ENCODE measurements at places on chromosomes 11 and 22.

- no peak for DNase-seq
Observed at GRCh38 chr22:44462246-44463010, 35.6 kb downstream of the RTL6 start.

GRCh38 chr22:45785458-45785857, 113.8 kb downstream of the ATXN10 start:
- no peak for DNase-seq

DNA sequence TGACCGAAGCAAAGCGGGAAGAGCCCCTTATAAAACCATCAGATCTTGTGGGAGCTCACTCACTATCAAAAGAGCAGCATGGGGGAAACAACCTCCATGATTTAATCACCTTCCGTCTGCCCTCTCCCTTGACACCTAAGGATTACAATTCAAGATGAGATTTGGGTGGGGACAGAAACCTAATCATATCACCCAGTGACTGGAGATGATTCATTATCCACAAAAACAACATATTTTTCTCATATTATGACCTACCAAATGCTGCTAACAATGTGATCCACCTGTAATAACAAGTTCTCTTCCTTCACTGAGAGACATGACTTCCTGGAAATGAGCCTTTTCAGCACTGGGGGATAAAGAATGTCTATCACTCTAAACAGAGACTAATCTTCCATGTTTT, 23.4 kb upstream of the HEPHL1 start:
- no peak for DNase-seq

GRCh38 chr22:21000207-21000986, 1.5 kb downstream of the THAP7 start:
- no peak for DNase-seq

DNA sequence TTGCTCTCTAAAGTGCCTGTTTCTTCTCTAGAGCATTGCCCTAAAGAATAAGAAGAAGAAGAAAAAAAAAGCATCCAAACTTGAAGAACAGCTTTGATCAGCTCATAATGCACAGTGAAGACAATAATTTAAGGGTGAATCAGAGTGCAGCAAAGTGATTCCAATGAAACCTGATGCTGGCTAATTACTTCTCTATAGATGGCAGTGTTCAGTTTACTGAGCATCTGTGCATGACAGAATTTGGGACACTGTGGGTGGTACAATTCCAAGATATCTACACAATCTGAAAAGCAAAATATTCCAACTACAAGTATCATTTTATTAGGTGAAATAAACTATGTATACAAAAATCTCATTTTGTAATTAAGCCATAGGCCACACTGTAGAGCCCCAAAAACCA, 450.5 kb upstream of the CCDC90B start:
- no peak for DNase-seq

GRCh38 chr11:35166369-35167360, 27.7 kb downstream of the CD44 start:
- DNase-seq, result no peak

DNA sequence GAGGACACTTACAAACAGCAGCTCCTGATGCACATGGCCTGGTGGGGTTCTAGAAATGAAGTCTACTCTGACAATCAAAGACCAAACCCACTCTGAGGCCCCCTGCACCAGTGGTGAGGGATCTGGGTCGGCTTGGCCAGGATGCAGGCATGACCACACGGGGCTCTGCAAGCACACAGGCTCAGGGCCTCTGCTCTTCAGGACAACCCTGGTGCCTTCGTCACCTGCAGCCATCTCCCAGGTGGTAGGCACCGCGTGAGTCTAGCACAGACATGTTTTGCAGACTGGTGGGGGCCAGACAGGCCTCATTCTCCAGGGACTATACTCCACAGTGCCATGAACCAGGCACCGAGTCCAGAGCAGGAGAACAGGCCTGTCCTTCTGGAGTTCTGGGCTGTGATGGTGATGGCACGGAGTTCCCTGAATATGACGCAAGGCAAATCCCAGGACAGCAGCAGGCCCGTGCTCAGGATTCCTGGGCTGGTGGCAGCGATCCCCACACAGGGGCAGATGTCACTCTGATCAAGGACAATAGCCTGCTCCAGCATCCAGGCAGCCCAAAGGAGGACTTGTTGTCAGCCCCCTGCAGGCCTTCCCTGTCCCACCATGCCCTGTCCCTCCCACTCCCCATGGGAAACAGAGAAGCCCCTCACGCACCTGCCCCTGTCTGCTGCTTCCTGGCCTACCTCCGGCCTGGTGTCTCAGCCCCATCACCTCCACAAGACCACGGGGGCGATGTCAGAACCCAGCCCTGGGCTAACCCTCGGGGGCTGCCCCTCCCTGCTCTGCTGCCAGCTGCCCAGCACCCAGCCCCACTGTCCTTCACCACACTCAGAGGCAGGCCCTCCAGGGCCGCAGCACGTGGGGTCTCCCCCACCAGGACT, 36.1 kb downstream of the GNB1L start:
- no peak for DNase-seq

- no peak for DNase-seq
Observed at GRCh38 chr22:42307806-42308563, 37.5 kb upstream of the TCF20 start.

- no peak for DNase-seq
Observed at GRCh38 chr22:39900306-39901227, at the start of gene GRAP2. Gene GRAP2, plus strand, starts transcription at chr22:39901084. Its CDS starts 46,023 bp downstream, at chr22:39947107.

DNA sequence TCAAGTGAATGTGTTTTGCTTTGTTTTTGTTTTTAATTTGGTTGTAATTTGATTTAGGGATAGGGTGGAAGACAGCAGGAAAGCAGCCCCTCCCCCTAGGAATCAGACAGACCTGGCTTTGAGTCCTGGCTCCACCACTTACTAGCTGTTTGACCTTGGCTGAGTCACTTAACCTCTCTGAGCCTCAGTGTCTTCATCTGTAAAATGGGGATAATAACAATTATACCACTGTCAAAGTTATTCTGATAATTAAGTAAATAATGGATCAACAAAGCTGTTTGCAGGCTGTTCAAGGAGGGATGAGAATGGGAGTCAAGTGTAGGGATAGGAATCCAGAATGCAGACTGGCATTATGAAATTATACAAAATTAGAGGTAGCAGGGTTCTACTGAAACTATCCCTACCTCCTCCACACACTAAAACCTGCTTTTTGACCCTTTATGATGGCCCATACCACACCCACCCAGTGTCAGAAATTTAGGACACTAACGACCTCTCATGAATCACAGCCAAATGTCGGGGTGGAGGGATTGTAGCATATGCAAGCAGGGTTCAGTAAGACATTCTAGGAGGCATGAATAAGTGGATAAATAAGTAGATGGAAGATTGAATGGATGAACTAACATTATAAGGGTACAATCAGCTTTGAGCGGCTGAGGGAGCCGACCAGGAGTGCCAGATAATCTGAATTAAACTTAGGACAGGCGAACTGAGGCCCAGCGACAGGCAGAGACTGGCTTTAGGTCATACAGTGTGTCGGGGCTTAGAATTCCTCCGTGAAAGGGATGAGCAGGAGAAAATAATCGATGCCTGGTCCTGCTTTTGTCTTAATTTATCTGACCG, 974 bp downstream of the ANAPC15 start:
- DNase-seq, result no peak

- no peak for DNase-seq
Observed at GRCh38 chr22:20571078-20571503, 63.7 kb downstream of the MED15 start.

DNA sequence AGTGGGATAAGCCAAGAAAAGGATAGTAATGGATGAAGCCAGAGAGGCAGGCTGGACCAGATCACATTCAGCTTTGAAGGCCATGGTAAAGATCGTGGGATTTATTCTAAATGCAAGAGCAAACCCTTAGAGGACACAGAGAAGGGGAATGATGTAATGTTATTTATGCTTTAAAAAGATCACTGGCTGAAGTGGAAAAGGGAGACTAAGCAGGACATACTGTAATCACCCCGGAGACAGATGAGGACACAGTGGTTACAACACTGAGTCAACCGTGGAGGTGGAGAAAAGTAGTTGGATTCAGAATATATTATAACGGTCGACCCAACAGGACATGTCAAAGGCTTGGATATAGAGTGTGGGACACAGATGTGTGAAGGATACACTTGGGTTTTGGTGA, 38.5 kb downstream of the CDON start:
- DNase-seq, result no peak

DNA sequence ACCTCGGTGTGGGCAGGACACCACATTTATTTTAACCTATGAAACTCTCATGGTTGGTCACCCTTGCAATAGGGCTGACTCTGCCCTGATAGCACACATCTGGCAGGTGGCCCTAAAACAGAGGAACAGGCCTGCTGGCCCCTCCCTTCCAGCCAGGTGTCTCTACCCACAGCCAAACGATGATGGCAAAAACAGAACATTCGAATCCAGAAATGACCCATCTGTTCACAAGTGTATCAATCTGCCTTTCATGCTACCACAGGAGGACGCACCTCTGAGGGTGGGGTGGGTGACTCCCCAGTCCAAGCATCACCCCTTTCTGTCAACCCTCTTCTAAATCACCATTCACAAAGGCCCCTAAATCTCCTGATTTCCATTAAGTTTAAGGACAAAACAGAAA, 118.1 kb downstream of the ETS1 start:
- DNase-seq, result no peak

DNA sequence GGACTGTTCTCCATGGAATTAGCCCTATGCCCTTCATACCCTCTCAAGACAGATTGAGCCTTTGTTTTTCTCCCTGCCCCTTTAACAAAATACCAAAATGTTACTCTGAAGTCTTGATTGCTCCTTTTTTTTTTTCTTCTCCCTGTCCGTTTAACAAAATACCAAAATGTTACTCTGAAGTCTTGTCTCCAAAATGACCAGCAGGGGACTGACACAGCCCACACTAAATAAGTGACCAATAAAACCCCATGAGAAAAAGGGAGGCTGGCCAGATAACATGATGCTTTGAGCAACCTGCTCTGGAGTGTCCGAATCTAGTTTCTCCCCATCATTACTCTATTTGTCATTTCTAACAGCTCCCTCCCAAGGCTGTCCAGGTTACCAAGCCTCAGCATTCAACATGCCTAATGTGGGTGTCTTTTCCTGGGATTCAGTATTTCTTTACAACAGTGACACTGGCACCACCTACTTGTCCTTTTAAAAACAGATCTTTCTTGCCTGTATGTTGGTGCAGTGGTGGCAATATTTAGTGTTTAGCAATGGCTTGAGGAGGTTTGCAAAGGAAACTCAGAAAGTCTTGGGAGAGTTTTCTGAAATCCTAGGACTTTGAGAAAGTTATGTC, 42.7 kb upstream of the SLC1A2 start:
- DNase-seq, result peak; percentile 21

DNA sequence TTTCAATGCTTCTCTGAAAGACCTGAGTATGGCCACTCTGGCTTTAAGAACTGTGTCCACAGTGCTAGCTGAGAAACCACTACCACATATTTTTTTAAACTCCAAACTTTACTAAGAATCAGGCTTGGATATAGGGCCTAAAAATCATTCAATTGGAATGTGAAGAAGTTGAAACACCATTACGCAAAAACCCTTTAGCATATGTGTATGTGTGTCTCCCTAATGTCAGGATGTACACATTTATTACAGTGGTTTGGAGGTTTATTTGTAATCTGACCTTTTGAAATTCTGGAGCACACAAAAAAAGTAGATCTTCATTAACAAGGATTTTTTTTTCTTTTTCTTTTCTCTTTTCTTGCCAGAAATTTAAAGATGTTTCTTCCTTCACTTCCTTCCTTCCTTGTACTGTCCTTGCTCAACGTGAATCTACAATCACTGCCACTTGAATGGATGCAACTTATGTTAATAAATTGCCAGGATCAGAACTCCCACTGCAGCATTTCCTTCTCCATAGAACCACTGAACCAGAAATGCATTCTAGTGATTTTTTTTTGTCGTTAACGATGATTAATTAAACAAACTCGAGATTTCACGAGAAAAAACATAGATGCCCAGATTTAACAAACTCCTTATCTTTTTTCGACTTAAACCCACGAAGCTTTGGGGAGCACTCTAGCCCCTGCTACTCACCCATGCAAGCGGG, 3.1 kb upstream of the ADM start:
- DNase-seq, result no peak

DNA sequence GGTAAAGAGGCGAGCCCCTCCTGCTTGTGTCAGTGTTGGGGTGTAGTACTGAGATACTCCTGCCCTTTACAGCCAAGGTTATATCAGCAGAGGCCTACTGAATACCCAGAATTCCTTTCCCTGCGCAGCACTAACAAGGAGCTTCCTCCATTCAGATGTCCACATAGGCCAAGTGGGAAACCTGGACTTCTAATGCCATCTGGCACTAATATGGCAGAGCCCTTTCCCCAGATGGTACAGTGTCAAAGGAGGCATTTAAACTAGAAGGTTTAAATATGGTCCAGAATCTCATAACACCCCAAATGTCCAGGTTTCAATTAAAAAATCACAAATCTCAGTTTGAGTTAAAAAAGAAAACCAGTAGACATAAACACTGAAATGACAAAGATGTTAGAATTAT, 68.8 kb downstream of the USP47 start:
- DNase-seq, result no peak

DNA sequence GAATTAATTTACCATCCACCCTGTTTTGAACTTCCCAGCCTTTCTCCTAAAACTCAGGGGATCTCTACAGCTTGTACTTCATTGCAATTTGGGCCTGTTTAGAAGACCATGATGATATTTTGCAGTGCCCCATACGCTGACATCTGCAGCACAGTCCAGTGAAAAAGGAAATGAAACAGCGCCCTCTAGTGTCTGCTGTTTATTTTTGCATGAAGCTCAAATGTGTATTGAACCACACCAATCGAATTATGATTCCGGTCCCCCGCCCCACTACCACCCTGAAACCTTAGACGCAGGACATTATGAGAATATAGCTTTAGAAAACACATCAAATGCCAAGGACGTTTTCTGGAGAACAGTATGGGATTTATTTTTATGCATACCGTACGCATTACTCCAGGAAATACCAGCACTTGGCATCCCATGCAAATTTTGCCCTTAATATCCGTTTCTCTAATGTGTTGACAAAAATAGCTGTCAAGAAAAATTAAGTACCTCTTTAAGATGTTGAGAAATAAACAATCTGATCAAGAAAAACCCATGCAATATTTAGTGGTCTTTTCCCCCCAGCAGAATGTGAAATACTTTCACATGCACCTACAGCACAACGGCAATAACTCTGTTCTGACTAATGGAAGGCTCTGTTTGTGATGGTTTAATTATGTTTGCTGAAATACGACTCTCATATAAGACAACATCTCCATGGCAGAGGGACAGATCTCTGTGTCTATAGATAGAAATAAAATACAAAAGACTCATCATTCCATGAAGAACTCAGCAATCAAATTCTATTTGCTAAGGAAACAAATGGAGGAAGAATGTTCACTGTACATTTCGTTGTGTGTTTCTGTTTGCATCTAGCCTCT, 93.9 kb downstream of the TECTA start:
- peak; percentile 74 for DNase-seq

DNA sequence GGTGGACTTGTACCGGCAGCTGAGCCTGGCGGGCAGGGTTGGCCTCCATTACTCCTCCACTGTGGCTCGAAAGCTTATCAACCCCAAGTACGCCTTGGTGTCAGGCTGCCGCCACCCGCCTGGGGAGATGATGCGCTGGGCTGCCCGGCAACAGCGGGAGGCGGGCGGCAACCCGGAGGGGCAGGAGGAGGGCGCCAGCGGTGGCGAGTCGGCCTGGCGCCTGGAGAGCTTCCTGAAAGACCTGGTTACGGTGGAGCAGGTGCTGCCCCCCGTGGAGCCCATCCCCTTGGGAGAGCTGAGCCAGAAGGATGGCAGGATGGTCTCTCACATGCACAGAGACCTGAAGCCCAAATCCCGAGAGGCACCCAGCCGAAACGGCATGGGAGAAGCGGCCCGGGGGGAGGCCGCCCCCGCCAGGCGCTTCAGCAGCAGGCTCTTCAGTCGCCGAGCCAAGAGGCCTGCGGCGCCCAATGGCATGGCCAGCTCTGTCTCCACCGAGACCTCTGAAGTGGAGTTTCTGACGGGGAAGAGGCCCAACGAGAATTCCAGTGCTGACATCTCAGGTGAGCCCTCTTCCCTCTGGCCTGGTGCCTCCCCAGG, 26.7 kb downstream of the FAM83F start:
- no peak for DNase-seq

All from mesendoderm (in vitro differentiated cells).